ENCODE measurements at places on chromosomes 12 and 14.

DNA sequence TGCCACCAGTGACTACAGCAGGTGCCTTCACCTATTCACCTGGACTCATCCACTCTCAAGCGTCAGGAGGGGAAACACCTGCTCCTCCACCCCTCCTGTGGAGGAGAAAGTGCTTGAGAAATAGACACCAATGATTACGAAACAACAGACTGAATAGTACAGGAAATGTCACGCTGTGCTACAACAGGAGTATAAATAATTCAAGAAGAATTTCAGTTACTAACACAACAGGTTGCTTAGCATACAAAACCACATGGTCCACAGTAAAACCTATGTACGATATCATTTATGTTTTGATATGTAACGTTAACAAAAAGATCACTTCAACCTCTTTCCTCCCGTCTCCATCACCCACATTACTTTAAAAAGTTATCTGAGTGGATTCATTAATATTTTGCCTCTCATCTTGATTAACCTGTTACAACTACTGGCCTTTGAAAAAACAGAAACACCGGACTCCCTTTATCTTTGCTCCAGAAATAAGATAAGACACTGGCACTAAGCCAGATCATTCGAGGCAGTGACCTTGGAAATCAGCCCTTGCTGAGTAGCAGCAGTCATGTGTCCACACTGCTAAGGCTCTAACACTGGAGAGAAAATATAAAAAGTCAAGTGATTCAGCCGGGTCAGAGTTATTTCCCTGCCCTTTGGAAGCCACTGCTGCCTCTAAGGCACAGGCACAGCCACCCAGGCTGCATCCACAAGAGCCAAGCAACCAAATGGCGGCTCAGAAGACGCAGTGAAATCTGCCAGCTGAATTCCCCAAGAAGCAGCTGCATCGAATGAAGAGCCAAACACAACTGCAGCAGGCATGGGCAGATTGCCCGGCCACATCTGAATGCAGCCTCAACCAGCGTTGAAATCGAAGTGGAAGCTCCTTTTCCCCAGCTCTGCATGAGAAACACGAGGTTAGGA is 40.9 kb downstream of the NT5DC3 start:
- no peak for DNase-seq

GRCh38 chr12:42296503-42297109 is 29.3 kb downstream of the ZCRB1 start:
- no peak for DNase-seq

DNA sequence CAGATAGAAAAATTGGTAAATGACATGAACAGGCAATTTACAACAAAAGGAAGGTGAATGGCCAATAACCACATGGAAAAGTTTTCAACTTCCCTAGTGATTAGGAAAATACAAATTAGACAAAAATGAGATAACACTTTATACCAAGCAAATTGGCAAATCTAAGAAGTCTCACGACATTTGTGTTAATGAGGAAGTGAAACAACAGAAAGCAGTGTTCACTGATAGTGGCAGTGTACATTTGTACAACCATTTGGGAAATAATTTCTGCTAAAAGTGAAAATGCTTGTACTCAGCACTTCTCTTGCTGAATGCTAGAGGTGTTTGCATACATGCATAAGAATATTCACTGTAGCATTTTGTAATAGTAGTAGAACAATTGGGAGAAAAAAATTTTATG is 126.6 kb downstream of the LLPH start:
- no peak for DNase-seq

DNA sequence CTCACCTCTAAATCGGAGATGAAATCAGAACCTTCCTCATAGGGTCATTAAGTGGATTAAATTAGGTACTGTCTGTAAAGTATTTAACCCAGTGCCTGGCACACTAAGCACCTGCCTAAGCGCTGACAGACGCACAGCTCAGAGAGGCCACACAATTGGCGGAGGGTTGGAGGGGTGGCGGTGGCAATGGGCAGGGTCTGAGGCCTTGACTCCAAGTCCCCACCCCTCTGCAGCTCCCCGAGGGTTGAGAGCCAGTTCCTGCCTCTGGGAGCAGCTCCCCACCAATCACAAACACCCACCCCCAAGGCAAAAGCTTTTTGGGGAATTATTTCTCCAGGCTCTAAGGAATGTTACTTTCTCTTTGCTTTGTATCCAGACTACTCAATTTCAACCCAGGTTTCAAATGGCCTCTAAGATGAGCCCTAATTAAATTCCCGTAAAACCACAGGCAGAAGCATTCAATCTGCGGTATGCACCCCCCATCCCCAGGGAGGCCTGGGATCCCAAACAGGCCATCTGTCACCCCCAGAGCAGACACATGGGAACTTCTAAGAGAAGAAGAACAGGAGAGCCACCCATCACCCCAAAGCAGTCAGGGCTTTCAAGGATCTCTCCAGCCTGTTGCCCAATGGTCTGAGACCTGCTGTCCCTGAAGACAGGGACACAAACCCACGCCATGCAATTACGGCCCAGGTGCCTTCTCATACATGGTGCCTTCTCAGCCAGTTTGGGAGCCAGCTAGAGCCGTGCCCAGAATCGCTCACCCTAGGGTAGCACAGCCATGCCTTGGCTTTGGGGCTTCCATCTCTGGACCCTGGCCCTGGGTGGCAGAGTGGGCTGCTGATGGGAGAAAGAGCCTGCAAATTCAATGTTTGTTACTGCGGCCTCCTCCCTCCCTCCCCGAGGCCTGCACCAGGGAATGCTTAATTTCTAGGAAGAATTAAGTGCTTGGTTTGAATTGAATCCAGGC is 66.1 kb downstream of the CHGA start:
- DNase-seq = no peak

GRCh38 chr12:45468751-45469615 is 253.1 kb downstream of the ANO6 start:
- no peak for DNase-seq

DNA sequence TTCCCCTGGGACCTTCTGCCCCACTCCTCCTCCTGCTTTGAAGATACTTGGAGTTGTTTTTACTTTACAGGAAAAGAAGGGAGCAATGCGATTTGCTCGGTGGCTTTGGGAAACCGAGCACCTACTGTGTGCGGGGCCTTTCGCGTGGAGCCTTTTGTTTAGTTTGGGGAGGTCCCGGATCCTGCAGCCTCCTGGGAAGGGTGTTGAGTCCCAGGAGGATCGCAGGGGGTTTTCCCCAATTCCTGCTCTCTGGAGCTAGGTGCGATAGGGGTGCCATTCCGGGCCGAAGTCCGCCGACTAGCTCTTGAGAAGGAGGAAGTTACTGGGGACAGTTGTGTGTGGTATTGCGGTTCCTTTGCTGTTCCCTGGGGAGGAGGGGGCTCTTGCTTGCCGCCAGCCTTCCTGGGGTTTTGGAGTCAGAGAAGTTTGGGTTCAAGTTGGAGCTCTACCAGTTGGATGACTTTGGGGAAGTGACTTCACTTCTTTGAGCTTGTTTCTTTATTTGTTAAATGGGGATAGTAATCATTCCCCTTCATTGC is 1.1 kb downstream of the BRI3BP start:
- no peak for DNase-seq

DNA sequence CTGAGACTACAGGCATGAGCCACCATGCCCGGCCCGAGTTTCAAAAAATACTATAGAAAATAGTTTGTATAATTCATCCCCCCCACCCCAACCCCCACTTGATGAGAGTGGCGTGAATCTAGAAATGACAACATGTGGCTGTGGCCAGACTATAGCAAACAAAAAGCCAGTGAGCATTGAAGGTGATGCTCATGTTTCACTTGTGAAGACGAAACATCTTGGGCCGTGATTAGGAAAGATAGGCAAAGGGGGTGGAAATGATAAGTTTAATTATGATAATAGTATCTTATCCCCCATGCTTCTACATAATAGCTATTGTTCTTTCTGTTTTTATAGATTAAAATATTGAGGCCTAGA is 8.5 kb downstream of the BORCS5 start:
- no peak for DNase-seq

DNA sequence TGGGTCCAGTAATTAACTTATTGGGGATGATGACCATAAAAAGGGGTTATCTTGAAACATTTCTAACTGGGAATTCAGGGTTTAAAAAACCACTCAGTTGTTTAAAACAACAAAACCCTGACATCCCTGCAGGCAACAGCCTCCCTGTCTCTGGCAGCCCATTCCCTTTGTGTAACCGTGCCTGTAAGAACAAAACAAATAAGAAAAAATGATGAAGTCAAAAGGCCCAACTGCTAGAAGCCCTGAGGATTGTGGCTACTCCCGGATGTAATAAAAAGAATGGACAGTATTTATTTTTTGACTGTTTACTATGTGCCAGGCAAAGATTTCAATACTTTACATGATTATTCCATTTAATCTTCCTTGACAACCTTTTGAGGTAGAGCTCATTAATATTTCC is 75.3 kb downstream of the TMCC3 start:
- no peak for DNase-seq

- DNase-seq = no peak
These were observed 12.1 kb upstream of the LRTM2 start for GRCh38 chr12:1808036-1808797.

- no peak for DNase-seq
These were observed 48.3 kb upstream of the ZFP36L1 start for GRCh38 chr14:68841016-68841809.

- DNase-seq = no peak
These were observed 766 bp downstream of the RERG start for GRCh38 chr12:15220451-15220850.

DNA sequence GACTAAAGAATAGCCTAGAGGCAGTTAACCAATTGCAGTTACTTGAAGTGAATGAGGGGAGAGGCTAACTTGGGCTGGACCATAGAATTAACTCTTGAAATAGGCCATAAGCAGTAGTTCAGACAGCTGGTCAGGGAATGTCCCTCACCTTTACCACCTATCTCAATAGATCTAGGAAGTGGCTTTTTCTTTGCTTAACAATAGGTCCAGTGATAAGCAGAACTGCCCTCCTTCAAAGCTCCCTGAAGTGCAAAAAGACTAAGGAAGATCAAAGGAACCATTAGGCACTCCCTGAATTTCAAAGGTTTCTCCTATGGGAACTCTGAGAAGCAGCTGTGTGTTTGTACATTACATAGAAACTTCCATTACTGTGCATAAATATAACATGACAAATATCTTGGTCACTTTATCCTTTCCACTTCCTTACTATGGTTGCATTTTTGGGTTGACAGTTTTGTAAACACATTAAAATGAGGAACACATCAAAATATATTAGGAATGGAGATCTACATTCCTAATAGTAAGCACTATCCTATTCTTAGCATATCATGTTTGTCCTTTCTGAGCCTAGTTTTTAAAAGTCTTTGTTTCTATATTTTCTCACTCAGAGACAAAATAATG is 7.2 kb upstream of the NAA30 start:
- no peak for DNase-seq

- peak; percentile 43 for DNase-seq
These were observed 54.6 kb downstream of the TTC8 start for GRCh38 chr14:88879022-88879421.

DNA sequence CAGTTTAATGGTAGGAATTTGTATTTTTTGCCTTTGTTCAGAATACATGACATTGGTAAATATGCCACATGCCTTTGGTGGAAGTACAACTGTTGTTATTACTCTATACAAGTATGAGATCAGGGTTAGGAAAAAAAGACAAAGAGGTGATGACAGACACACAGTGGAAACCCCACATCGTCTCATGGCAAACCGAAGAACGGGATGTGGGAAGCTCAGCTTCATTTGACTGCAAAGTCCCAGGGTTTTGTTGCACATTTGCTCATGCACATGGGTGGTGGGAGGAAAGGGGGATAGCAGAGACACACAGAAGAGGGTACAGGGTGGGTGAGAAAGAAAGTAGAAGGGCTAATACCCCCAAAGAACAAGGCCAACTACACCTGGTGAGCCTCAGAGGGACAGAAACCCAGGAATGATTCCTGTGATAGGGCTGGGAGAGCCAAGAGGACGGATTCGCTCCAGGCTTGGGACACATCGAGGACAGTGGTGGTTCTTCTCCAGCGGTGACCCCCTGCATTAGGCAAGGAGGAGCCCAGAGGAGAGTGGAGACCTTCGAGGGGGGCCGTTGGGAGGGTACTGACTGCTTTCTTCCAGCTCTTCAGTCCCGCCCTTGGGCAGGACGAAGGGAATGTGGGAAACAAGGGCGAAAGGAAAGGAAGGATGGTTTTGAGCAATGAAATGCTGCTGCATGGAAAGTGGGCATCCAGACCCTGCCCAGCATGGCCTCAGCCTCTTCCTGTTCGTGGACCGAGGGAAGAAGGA is 8.1 kb downstream of the VAMP1 start:
- no peak for DNase-seq

DNA sequence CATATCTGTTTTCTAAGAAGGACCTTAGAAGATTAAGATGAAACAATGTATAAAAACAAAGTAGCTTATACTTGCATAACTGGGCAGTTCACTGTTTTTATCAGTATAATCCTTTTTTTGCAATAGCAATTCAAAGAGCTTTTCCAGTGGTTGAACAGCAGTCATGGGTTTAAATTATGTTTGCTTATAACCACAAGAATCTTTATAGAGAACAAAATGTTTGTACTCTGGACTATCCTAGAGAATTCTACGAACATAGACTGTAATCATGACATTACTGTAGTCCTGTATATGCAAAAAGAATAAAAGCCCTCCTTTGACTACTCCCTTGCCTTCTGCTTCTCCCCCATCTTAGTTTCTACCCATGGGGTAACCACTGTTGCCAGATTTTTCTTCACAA is 5.7 kb downstream of the FAM177A1 start:
- peak; percentile 30 for DNase-seq

GRCh38 chr12:55253281-55253680 is 8.9 kb downstream of the OR6C74 start:
- DNase-seq = no peak

Measured in BJ (cell line).